ENCODE measurements at places on chromosomes 7 and 10.

- no peak for DNase-seq
Measured at GRCh38 chr10:29470843-29471543, 163.8 kb downstream of the SVIL start.

GRCh38 chr10:69879634-69880257, 78.0 kb downstream of the COL13A1 start:
- peak; percentile 63 for DNase-seq

DNA sequence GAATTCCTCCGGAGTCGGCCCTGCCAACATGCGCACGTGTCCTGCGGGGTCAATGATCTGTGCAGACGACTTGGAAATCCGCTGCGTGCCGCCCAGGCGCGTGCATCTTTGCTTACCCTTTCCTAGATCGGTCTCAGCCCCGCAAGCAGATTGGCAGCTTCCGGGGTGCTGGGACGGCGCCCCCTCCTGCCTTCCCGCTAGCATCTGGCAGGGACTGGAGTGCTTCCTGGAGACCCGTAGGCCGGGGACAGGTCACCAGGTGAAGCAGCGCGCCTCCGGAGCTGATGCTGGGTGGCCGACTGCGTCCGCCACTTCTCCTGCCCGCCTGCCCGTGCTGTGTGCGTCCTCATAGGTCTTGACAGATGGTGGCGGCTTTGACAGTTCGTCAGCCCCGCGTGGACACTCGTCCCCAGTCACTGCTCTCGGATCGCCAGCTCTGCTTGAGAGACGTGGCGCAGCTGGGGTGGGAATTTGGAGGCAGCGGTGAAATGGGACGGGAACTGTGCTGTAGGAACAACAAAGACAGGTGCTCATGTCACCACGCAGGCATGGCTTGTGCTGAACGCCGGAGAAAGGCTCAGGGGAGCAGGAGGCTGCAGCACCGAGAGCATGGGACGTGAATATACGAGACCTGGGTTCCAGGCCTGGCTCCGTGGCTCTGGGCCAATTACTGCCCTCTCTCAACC, 21.9 kb upstream of the KCNK18 start:
- peak; percentile 40 for DNase-seq

DNA sequence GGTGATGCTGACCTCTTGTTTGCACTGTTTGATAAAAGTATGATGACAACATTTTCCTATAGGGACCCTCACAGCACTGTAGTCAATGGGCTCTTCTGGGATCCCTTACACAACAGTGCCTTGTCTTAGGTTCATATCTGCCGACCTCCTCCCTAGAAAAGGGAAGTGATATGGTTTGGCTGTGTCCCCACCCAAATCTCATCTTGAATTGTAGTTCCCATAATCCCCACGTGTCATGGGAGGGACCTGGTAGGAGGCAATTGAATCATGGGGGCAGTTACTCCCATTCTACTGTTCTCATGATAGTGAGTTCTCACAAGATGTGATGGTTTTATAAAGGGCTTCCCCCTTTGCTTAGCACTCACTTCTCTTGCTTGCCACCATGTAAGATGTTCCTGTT, 23.1 kb downstream of the ZC3HAV1 start:
- no peak for DNase-seq
